ENCODE measurements at places on chromosomes 3 and 15.

- no peak for DNase-seq
Measured at GRCh38 chr15:52348056-52348745, 52.6 kb upstream of the MYO5C start.

- no peak for DNase-seq
Measured at GRCh38 chr15:77470235-77470634, 49.5 kb downstream of the HMG20A start.

- no peak for DNase-seq
Measured at GRCh38 chr3:44099566-44100297, 142.0 kb upstream of the TOPAZ1 start.

- no peak for DNase-seq
Measured at GRCh38 chr3:124364317-124365020, 365.8 kb upstream of the UMPS start.

DNA sequence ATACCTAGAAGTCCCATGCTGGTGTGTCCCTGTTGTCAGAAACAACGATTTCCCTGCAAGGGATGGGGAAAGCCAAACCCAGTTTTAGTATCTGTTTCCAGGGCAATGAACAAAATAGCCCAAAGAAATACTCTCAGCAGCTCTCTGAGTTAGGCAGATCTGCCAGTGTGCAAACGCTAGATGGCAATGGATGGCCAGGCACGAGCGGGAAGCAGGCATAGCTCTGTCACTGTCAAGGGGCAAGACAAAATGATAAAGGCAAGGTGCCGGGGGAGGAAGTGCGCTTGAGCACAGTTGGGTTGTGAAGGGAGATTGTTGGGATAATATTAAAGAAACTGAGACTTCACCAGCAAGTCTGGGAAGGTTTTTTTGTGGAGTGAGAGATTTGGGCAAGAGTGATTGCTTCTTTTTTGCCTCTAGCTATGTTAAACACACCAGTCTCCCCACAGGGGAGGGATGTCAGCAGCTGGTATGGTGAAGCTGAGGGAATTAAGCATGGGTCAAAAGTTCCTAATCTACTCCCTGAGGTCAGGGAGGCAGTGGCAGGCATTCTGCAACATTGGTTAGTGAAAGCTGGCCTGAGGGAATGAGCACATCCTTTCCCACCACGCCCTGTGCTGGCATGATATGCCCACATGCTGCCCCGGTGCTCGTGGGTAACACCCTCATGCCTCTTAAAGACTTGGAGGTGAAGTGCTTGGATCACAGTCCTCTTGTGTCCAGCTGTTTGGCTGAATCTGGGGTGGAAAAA is 117.5 kb downstream of the PDCD6IP start:
- DNase-seq: no peak

DNA sequence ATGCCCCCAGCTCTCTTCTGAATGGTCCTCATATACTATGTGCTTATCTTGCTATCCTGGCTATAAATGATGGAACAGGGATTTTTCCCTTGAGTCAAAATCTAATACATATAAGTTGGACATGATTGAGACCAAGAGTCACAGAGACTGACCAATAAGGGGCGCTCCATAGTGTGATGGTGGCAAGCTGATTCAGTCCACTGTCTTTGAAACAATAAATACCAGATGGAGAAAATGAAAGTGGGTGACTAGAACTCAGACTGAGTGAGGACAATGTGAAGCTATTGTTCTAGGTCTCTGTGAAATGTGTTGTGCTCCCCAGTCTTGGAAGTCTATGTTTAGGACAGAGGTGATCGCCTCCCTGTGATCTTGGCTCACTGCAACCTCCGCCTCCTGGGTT is 10.6 kb upstream of the FSTL1 start:
- no peak for DNase-seq

GRCh38 chr3:187172929-187173328 is 24.4 kb upstream of the RTP1 start:
- DNase-seq: no peak

GRCh38 chr3:16904423-16905417 is 20.0 kb downstream of the PLCL2 start:
- DNase-seq: no peak

GRCh38 chr3:47961815-47962606 is 54.2 kb downstream of the MAP4 start:
- DNase-seq: no peak

DNA sequence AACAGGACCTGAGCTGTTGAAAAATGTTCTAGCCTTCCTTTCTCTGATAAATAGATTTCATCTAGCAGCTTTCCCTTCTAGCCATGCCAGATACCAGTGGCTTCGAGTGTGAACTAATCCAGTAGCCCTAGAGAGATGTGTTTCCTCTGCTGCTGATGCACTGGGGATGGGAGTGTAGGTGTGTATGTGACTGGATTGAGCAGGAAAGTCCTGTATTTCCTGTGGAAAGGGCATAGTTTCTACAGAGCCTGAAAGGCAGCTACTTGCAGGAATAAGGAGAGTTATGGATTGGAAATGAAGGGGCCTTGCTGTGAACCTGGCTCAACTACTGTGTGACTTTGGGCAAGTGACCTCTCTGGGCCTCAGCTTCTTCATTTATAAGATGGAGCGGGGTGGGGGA is 8.6 kb downstream of the TIMP4 start:
- DNase-seq: no peak

- DNase-seq: no peak
Measured at GRCh38 chr15:38626443-38627050, 61.9 kb upstream of the RASGRP1 start.

DNA sequence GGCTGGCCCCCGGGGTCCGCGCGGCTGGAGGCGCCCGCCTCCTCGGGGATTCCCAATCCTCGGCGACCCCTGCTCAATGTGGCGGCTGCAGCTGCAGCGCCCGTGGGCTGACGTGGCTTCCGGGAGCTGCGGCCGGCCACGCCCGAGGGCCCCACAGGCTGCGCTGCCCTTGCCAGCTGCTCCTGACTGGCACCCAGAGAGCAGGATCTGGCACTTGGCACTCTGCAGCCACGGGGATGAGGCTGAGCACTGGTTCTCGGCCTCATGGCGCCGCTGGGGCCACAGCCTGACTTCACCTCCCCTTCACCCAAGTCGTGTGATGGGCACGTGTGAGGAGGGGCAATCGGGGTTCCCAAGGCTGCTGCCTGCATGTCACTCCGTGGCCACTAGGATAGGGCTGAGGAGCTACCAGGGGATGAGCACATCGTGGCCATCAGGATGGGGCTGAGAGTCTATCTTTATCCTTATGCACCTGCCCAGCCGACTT is 267.8 kb upstream of the FRG2C start:
- DNase-seq: no peak

DNA sequence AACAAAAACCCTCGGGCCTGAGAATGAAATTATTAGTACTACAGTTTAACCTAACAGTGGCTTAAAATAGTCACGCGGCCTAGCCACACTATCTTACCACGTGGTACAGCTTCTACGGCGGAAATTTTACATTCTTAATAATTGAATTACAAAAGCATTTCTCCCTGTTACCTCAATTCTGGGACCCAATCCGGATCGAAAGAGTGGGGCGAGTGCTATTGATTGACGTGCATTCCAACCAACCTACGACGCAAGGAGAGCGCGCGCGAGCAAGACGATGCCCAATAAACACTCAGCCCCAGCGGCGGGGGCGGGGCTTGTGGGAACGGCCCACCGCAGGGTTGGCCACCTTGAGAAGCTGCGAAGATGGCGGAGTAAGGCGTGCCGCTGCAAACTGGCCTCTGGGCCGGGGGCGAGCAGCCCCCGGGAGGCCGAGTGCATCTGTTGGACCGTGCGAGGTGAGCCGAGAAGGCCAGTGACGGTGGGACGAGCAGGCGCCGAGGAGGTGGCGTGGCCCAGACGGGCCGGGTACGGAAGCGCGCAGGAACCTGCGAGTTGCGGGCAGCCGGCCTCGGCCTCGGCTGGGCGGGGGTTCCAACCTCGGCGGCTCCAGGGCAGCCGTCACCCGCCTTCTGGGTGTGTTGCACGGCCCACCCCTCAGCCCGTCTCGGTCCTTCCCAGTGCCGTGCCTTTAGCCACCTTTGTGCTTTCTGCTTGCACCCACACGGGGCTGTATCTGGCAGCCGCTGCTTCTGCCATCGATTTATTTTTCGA is 48.6 kb downstream of the OIP5 start:
- peak; percentile 96 for DNase-seq

Measured in central memory CD8-positive, alpha-beta T cell (primary cell).